ENCODE measurements at places on chromosomes 16 and 17.

- peak overlapping the region; percentile 92 for H3K4me3 ChIP-seq
- H3K36me3 ChIP-seq, result no peaks in the 10 kb centered on the region
- peaks cover 69% of the 10 kb centered on the region for H3K27me3 ChIP-seq
- H3K4me1 ChIP-seq, result peaks cover 6% of the 10 kb centered on the region
- H3K27ac ChIP-seq, result no peak overlapping the region
These were observed 1.4 kb upstream of the HS3ST3B1 start for GRCh38 chr17:14299280-14300141.

- no peaks in the 10 kb centered on the region for H3K4me1 ChIP-seq
- H3K27ac ChIP-seq, result no peak overlapping the region
- peak; percentile 93 for DNase-seq
- H3K4me3 ChIP-seq, result peak overlapping the region; percentile 46
- H3K27me3 ChIP-seq, result peaks cover 97% of the 10 kb centered on the region
These were observed 3.3 kb upstream of the HOXB8 start for GRCh38 chr17:48618256-48618896.

DNA sequence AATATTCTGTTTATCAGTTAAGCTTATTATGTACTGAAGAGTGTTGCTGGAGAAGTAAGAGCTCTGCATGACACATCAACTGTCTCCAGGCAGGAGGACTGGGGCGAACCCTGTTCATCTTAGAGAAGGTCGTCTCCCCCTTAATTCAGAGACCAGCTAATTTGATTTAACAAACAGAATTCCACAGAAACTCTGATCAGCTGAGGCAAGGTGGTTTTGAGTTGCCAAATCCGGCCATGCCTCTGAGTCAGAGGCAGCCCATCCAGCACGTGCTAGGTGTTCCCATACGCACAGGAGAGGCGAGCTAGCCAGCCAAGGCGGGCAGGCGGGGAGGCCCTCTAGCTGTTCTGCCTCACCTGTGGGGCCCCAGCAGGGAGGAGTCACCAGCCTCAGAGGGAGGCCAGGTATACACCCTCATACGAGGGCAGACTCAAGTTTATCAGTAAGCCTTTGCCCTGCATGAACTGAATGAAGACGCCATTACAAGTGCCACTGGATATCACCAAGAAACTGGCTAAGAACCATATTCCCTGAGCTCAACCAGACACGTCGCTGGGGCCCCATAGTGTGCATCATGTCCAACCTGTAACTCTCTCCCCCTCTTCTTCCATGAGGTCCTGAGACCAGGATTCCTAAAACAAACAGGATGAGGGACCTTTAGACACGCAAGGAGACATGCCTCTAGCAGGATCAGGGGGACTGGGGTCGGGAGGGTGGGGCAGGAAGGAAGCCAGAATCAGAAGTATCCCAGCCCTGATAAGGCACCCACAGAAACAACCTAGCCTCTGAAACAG lies 25.7 kb downstream of the STAT5A start:
- peaks cover 51% of the 10 kb centered on the region for H3K36me3 ChIP-seq
- no peak overlapping the region for H3K27ac ChIP-seq
- no peak for DNase-seq
- no peak overlapping the region for H3K4me3 ChIP-seq
- H3K4me1 ChIP-seq, result peaks cover 2% of the 10 kb centered on the region
- no peaks in the 10 kb centered on the region for H3K27me3 ChIP-seq

GRCh38 chr17:75144816-75145512 lies 9.3 kb downstream of the JPT1 start:
- no peak for DNase-seq
- H3K27ac ChIP-seq, result no peak overlapping the region
- H3K27me3 ChIP-seq, result no peaks in the 10 kb centered on the region
- H3K4me3 ChIP-seq, result no peak overlapping the region
- H3K4me1 ChIP-seq, result no peaks in the 10 kb centered on the region
- H3K36me3 ChIP-seq, result peaks cover 68% of the 10 kb centered on the region

DNA sequence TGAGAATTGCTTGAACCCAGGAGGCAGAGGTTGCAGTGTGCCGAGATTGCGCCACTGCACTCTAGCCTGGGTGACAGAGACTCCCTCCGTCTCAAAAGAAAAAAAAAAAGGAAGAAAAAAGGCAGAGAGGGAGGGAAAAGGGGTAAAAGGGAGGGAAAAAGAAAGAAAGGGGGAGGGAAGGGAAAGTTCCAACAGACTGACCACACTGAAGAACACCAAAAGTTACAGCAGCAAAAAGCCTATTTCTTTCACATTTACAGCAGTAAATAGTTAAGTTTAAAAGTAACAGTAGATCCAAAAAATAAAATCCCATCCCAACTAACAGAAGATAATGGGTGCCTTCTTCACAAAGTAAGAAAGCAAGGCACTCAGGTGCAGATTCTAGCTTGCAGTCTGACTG lies 36.9 kb upstream of the C17orf78 start:
- H3K4me3 ChIP-seq, result no peak overlapping the region
- no peaks in the 10 kb centered on the region for H3K27me3 ChIP-seq
- no peak for DNase-seq

GRCh38 chr17:70353408-70354092 lies 184.2 kb downstream of the KCNJ2 start:
- no peak overlapping the region for H3K27ac ChIP-seq
- no peaks in the 10 kb centered on the region for H3K4me1 ChIP-seq
- H3K36me3 ChIP-seq, result no peaks in the 10 kb centered on the region
- no peak for DNase-seq
- H3K4me3 ChIP-seq, result no peak overlapping the region

DNA sequence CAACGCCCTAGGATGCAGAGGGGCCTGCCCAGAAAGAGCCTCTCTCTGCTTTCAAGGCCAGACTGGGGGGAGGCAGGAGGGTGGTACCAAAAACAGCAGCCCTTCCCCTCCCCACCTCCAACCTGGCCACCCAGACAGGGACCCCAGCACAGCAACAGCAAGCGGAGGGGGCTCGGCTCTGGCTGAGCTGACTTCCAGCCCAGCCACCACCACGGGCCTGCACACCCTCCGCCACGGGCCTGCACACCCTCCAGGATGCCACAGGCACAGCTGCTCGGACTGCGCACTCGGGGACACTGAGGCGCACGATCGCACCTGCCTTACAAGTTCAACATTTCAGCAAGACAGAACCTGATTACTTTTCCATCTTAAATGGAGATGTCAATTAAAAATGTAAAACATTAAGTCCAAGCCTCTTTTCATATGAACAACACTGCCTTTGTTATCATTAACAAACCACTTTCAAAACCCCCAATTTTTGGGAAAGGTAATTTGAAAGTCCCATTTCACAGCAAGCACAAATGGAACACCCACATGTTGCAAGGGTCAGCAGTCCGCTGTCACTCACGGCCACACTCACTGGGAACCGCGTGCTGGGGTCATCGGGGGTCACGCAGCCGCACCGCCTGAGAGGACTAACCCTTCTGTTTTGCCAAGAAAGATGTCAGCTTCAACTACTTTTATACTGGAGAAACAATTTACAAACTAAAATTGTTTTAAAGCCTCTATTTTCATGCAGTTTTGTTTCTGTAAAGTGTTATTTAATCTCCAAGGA lies 76.4 kb downstream of the ANKRD11 start:
- no peak overlapping the region for H3K27ac ChIP-seq
- peaks cover 17% of the 10 kb centered on the region for H3K36me3 ChIP-seq
- DNase-seq, result no peak
- no peaks in the 10 kb centered on the region for H3K4me1 ChIP-seq
- H3K27me3 ChIP-seq, result no peaks in the 10 kb centered on the region
- no peak overlapping the region for H3K4me3 ChIP-seq

DNA sequence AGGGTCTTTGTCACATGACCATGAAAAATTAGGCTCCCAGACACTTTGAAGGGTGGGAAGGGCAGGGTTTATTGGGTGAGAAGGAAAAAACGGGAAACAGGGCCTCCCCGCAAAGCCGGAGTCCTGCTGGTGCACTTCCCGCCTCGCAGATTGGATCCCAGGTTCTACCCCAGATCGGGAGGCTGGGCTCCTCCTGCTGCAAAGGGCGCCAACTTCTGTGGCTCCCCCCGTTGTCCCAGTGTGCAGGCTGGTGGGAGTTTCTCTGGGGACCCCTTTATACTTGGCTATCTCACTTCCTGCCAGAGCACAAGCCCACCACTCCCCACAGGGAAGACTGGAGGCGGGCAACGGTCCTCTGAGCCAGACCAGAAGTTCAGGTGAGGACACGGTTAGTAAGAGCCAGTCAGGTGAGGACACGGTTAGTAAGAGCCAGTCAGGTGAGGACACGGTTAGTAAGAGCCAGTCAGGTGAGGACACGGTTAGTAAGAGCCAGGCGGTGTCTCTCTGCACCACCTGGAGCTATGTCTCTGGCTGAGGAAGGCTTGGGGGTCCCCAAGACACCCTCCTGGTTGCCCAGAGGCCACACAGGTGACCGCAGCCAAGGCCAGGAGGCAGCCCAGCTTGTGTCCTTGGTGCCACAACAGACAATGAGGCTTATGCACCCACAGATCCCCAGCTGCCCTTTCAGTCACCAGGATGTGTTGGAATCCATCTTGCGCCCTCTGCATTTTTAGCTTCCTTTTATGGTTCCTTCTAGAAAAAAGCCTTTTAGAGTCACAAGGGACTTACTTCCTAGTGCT lies 48.1 kb upstream of the CHMP6 start:
- H3K4me1 ChIP-seq, result no peaks in the 10 kb centered on the region
- H3K27ac ChIP-seq, result no peak overlapping the region

DNA sequence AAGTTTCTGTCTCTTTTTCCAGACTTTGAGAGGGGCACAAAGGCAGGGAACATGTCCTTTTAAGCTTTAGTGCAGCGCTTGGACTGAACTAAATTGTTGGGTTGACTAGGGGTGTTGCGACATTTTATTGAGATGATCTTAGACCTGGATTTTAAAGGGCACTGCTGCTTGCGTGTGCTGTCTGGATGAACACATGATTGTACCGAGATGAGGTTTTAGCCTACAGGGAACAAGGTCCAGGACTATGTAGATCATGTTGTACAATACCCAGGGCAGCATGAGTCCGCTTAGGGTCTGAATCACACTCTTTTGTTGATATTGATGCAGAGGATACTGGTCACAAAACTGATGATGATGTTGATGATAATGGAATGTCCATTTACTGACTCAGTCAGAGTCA lies 5.2 kb upstream of the RGS9 start:
- no peak for DNase-seq
- no peak overlapping the region for H3K4me3 ChIP-seq
- H3K27ac ChIP-seq, result no peak overlapping the region

- no peaks in the 10 kb centered on the region for H3K27me3 ChIP-seq
- no peak overlapping the region for H3K4me3 ChIP-seq
- H3K36me3 ChIP-seq, result peaks cover 64% of the 10 kb centered on the region
- DNase-seq, result no peak
- H3K27ac ChIP-seq, result no peak overlapping the region
These were observed 60.0 kb downstream of the KLHDC4 start for GRCh38 chr16:87705771-87706277.

DNA sequence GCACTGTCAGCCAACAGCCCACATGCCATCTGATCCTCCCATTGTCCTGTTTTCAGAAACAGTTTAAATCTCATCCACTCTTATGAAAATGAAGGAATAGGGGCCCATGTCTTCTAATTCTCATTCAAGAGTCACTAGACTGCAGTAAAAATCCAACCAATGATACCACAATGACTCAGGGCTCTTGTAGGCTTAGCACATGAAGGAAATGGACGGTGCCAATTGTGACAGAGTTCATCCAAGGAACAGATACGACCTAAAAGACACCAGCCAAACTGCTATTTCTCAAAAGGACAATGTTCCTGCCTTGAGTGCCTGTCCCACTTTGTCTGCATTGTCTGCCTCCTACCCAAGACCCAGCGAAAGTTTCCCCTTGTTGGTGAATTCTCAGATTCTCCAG lies 204.8 kb upstream of the COX10 start:
- H3K4me1 ChIP-seq, result no peaks in the 10 kb centered on the region
- H3K4me3 ChIP-seq, result no peak overlapping the region
- H3K27ac ChIP-seq, result no peak overlapping the region
- H3K36me3 ChIP-seq, result no peaks in the 10 kb centered on the region
- DNase-seq, result no peak

- no peaks in the 10 kb centered on the region for H3K36me3 ChIP-seq
- no peaks in the 10 kb centered on the region for H3K4me1 ChIP-seq
- no peak overlapping the region for H3K27ac ChIP-seq
- H3K27me3 ChIP-seq, result peaks cover 72% of the 10 kb centered on the region
- DNase-seq, result peak; percentile 49
- H3K4me3 ChIP-seq, result peak overlapping the region; percentile 60
These were observed 1.0 kb downstream of the IRX3 start for GRCh38 chr16:54285414-54286089.

- no peaks in the 10 kb centered on the region for H3K27me3 ChIP-seq
- no peaks in the 10 kb centered on the region for H3K4me1 ChIP-seq
- H3K4me3 ChIP-seq, result peak overlapping the region; percentile 99
- H3K36me3 ChIP-seq, result peaks cover 9% of the 10 kb centered on the region
- no peak for DNase-seq
- H3K27ac ChIP-seq, result no peak overlapping the region
These were observed 382.2 kb downstream of the ZFHX3 start for GRCh38 chr16:72665701-72666100.

DNA sequence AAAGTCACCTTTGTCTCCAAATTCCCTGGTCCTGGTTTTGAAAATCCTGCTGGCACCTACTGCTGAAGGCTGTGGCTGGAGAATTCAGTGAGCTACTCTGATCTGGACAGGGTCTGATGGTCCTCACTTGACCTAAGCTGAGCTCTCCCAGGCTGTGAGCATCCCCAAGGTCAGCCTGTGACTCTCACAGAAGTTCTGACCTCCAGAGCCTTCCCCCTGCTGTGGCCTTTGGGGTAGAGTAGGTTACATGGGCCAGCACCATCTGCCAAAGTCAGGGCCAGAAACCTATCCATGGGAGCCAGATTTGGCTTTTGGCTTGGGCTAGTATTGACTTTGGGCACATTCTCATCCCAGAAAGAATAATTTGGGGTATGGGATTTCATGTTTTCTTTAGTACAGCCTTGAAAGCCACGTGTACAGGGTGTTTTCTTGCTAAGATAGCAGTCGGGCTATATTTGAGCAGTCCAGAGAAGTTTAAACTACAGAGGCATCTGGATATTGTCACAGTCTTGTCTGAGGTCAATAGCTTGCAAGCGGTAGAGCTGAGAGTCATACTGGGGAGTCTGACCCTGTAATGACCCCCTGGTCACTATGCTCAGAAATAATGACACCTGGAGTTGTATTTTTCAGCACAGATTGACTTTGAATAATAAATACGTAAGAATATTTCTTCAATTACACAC lies 6.2 kb upstream of the AGRP start:
- no peaks in the 10 kb centered on the region for H3K4me1 ChIP-seq
- H3K36me3 ChIP-seq, result peaks cover 2% of the 10 kb centered on the region
- H3K27ac ChIP-seq, result no peak overlapping the region

DNA sequence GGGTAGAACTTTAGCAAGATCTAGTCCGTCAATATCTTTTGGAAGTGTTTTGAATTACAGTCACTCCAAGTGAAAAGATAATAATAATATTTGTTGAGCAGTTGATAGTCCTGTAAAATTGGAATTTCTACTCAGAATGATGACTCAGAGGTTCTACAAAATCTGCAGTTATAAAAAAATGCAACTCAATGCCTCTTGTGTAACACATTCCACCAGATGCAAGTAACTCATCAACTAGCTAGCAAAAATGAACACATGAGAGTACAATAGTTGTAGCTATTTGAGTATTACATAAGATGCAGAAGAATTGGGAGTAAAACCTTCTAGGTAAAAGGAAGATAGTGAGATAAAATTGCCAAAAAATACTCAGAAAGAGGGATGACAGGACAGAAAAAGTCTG lies 177.2 kb downstream of the CDH8 start:
- no peak for DNase-seq
- H3K27me3 ChIP-seq, result no peaks in the 10 kb centered on the region
- H3K27ac ChIP-seq, result no peak overlapping the region
- H3K36me3 ChIP-seq, result peaks cover 8% of the 10 kb centered on the region

GRCh38 chr16:23013484-23013883 lies 135.8 kb downstream of the USP31 start:
- H3K27me3 ChIP-seq, result no peaks in the 10 kb centered on the region
- no peak for DNase-seq
- H3K4me3 ChIP-seq, result no peak overlapping the region
- H3K4me1 ChIP-seq, result no peaks in the 10 kb centered on the region
- H3K36me3 ChIP-seq, result no peaks in the 10 kb centered on the region

All from H9 (cell line).